ENCODE measurements at places on chromosomes 2 and 18. TPM values are rescaled to one million over a fixed set of nuclear protein-coding genes. Genes with fewer than 3 reads are reported as not detected.
A peak's percentile ranks its signal among the peaks of the same experiment; 100 is the strongest.

TMEM169 gene
- 1.4 TPM for total RNA-seq

DCDC2C gene
- not detected for total RNA-seq

CCT4 gene
- 369 TPM for total RNA-seq

MOGAT1 gene
- not detected for total RNA-seq

DYTN gene
- total RNA-seq: not detected

NYAP2 gene
- 0.19 TPM for total RNA-seq

TUBA3E gene
- not detected for total RNA-seq

FKBP1B gene
- total RNA-seq: 1.8 TPM

TNS1 gene
- total RNA-seq: 4.4 TPM

PTPRN gene
- total RNA-seq: 6.3 TPM

DSG1 gene
- not detected for total RNA-seq

E2F6 gene
- total RNA-seq: 8.6 TPM

POTEC gene
- not detected for total RNA-seq

GALNT1 gene
- total RNA-seq: 27.9 TPM

KIF1A gene
- total RNA-seq: 0.37 TPM

SGPP2 gene
- total RNA-seq: 17.0 TPM

DNA sequence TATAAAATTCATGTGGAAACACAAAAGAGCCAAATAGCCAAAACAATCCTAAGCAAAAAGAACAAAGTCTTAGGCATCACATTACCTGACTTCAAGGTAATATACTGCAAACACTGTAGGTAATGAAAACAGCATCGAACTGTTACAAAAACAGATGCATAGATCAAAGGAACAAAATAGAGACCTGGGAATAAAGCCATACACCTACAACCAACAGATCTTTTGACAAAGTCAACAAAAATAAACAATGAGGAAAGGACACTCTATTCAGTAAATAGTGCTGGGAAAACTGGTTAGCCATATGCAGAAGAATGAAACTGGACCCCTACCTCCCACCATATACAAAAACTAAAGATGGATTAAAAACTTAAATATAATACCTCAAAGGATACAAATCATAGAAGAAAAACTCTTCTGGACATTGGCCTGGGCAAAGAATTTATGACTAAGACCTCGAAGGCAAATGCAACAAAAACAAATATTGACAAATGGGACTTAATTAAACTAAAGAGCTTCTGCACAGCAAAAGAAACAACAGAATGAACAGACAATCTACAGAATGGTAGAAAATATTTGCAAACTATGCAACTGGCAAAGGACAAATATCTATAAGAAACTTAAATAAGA lies 218.0 kb downstream of the PHLPP1 start:
- no peak for ATAC-seq

DNA sequence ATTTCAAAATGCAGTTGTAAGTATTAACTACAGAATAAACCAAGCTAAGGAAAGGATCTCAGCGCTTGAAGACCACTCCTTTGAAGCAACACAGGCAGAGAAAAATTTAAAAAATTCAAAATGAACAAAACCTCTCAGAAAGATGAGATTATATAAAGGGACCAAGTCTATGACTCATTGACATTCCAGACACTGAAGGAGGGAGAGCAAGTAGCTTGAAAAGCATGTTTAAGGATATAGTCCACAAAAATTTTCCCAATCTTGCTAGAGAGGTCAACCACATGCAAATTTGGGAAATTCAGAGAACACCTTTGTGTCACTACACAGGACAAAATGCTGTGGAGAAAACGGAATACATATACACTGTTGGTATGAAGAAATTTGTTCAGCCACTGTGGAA lies 112.6 kb upstream of the MC4R start:
- ATAC-seq: no peak

- ATAC-seq: no peak
Measured at GRCh38 chr2:23944976-23945375, 4.7 kb downstream of the UBXN2A start.

DNA sequence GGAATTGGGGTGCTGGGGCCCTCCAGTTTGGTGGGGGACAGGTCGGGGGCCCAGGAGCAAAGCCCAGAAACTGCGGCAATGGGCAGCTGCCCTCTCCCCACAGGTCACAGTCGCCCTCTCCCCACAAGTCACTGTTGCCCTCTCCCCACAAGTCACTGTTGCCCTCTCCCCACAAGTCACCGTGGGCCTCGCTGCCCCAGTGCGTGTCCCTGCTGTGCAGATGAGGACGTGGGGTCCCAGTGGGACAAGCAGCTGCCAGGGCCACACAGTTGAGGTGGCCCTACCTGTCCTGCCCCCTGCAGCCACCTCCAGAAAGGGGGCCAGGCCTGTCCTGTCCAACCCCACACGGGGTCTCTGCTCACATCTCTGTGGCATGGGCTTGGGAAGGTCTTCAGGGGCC lies 13.0 kb upstream of the AGXT start:
- ATAC-seq: no peak

DNA sequence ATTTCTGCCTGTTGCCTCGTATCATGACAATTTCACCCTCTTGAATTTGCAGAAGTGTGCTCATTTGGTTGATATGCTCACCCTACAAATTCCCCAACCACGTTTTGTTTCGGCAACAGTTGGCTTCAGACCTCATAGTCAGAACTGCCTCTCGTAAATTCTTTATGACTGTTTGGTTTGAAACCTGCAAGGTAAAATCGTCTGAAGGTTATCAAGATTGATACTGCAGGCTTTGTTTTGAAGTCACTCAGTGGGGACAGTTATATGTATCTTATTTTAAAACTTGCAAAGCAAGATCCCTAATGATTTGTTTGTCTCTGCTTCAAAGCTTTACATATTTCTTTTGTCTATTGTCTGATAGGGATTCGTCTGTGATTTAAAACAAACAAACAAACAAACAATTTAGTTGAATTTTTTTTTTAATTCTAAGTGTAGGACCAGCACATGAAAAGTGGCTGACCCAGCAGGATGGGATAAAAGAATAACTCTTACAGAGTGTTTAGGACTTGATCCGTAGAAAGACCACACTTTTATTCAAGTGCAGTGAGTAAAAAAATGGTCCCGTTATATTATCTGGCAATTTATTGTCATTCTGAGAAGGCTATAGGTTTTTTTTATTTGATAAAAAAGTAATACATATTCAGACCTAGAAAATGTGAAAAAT lies 45.7 kb upstream of the MYCN start:
- ATAC-seq: no peak

- ATAC-seq: no peak
Measured at GRCh38 chr2:188609321-188610049, 317.8 kb downstream of the GULP1 start.

DNA sequence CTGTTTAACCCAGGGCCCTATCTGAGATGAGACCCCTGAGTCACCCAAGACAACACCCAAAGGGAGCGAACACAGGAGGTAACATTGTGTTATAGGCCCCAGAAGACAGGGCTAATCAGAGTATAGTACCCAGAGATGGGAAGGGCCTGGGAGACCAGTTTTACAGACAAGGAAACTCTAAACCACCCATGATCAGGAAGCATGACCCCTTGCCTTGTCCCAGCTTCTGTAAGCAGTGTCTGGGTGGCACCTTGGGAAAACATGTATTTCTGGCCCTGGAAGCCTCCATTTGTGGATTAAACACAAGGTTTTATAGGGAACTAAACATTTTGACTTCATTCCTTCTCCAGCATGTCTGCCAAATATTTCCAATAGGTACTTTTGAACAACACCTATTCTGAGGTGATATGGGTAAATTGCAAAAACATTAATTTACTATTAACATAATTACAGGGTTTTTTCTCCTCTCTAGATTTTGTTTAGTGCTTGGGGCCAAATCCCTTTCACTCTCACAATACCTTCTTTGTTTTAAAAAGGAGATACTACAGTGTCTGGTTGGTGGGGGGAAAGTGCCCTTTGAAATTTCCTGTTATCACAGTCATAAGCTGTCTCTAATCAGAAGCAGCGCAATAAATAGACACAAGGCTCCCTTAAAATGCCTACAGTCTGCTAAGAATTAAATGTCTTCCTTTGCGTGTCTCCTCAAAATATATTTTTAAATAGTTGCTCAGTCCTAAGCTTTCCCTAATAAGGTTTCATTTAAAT lies 341.1 kb downstream of the BCL11A start:
- no peak for ATAC-seq

- peak; percentile 72 for ATAC-seq
Measured at GRCh38 chr2:237474931-237475703, 11.9 kb upstream of the MLPH start.

- ATAC-seq: no peak
Measured at GRCh38 chr2:40318921-40319320, 133.0 kb downstream of the SLC8A1 start.

DNA sequence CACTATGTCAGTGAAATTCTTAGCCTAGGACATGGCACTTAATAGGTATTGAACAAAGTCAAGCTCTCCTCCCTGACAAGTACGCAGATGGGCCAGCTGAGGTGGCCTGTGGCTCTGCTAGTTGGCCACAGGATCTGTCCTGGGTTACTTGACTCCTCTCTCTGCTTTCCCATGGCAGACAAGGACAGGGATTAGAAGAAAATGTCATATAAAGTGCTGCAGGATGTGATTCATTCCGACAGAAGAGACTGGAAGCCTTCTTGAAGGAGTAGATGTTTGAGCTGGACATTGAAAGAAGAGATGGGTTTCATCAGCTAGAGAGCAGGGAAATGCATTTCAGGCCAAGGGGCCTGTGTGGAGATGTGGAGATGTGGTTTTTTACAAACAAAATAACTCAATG lies 46.7 kb downstream of the SMAD7 start:
- ATAC-seq: no peak

DNA sequence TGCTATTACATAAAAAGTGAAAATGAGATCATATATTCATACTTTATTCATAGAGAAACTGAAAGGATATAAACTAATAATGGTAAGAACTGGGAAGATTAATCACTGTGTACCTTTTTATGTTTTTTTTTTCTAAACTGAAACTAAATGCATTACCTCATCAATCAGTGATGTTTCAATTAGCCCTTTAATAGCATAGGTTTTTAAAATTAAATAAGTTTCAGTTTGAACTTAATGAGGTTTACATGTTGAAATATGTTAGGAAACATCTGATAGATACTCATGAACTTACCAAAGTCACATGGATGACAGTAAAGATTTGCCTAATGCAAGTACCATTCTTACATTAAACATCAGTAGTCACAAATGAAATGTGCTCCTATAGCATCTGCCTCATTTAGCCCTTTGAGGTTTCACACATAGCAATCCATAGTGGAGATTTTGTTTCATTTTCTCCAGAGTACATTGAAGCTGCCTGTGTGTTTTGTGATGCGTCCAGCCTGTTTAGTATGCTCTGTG lies 8.9 kb downstream of the MAPRE2 start:
- ATAC-seq: peak; percentile 76

GRCh38 chr2:40199771-40200170 lies 252.1 kb downstream of the SLC8A1 start:
- ATAC-seq: no peak

DNA sequence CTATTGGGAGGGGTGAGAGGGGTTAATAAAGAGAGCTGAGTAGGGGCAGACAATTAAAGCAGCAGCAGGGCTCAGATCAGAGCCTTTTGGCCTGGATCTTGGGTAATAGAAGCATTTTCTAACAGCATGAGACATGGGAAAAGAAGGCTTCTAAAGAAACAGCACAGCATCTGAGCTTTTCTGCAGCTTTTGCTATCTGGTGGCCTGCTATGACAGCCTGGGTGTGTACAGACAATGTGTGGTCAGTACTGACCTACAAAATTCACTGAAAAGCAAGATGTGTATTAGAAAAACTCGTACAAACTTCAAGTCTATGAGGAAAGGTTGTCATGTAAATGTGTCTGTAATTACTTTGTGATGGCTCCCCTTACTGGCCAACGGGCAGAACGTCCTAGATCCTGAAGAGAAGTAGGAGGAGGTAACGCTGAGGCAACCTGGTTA lies 95.6 kb downstream of the GALNT3 start:
- ATAC-seq: no peak

DNA sequence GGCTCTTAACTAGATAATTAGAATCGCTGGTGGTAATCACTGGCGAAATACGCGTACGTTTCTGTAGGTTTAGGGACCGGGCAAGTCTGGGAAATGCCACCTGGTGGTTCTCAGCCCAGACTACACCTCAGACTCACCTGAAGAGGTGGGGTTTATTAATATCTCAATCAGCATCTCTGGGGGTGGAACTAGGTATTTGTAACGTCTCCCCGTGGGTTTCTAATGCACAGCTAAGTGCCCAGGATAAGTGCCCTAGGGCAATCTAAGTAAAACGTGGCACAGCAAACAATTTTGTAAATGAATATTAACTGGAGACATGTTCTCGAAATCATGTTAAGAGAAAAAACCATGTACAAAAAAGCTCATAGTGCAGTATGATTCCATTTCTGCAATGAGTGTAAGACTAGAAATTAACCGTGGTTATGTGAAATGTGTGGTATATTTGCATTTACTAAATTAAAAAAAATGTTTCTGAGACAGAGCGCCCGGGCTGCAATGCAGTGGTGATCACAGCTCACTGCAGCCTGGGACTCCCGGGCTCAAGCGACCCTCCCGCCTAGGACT lies 760 bp upstream of the CNOT11 start:
- peak; percentile 50 for ATAC-seq

- ATAC-seq: peak; percentile 58
Measured at GRCh38 chr2:170714381-170715061, 616 bp upstream of the SP5 start.

DNA sequence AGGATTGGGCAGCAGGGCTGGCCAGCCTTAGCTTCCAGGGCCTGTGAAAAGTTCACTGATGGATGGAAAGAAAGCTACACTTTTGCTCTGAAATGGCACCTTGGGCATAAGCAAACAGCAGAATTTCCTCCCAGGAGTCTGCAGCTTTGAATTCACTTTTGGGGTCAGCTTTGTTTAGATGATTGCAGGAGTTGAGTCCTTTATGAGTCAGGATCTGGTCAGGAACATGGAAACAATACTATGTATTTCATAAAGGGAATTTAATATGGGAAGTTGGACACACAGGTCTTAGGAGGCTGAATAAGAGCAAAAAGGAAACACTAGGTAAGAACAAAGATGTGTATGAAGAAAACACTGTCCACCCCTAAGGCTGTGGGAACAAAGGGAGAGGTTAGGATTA lies 345.3 kb downstream of the TSN start:
- no peak for ATAC-seq

- no peak for ATAC-seq
Measured at GRCh38 chr2:216650626-216651257, 17.5 kb downstream of the IGFBP2 start.

DNA sequence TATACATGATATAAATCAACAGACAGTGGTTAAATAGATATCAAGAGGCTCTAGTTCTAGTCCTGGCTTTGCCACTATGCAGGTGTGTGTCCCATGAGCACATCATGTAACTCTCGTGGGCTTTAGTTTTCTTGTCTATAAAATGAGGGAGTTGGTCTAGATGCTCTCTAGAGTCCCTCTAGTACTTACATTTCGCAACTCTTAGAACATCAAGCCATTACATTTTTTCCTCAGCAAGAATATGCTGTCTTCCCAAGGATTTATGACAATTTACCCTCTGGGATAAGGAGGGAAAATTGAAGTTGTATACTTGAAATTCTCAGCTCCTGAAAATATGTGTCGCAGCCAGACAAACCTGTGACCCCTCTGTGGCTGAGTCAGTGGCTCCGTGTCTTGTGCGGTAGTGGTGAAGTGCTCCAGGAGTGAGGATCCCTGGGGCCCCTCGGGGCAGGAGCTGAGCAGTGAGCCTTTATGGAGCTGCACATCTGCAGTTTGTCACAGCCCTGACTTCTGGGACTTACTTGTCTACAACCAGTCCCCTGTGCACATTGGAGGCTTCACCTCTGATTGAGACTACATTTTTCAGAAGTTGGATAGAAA lies 6.8 kb downstream of the PKP4 start:
- no peak for ATAC-seq

GRCh38 chr2:37634914-37635503 lies 36.4 kb downstream of the CDC42EP3 start:
- peak; percentile 45 for ATAC-seq

All from activated T-helper 17 cell treated with anti-CD3 and anti-CD28 coated beads, Interleukin-2, amount 50 U/mL, for 72 hours (primary cell).